T-helper 2 cell treated with Interferon-gamma antibody and Interleukin-4, amounts not matched to agents 5 μg/mL and 100 μg/mL, for 36 hours (primary cell): ENCODE measurements at places on chromosomes 6 and 20.

DNA sequence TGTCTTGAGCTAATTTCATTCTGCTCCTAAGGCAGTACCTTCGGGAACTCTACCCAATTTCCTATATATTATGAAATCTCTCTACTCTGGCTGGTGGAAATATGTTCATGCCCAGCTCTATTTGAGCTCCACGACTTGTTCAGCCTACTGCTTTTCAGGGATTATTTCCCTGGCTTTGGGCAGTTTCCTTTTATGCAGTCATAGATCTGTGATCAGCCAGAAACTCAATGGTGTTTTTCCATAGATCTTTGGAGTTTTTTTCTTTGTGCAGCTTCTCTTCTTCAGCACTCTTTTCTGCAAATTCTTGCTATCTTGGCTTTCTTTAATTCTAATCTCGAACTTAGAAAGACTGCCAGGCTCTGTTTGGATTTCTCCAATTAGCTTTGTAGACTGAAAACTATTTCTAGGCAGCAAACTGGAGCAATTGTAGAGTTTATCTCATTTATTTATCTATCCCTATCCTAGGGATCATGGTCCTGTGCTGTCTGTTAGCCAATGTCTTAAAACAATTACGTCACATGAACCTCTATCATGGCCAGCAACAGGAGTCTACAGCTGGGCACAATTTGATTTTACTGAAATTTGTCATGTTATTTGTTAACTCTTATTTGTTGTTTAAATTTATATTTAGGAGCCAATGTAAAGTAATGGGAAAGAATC, 328.4 kb downstream of the BCKDHB start:
- DNase-seq, result no peak

DNA sequence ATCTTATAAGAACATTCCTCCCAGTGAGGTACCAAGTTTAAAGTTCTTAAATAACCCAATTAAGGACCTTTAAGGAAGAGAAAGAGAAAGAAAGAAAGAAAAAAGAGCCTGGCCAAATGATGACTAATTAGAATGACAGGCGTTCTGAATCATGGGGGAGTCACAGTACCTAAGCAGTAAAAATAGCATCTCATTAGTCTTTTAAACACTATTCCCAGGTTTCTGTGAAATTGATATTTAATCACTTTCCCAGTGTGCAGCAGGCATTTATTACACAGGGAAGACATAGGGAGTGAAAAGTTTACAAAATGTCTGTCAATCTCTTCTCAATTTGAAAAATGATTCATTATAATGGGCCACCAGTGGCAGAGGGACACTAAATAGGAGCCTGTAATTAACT, 251.4 kb upstream of the MANEA start:
- DNase-seq, result no peak

- DNase-seq, result no peak
Measured at GRCh38 chr6:153123801-153124200, 7.3 kb downstream of the RGS17 start.

DNA sequence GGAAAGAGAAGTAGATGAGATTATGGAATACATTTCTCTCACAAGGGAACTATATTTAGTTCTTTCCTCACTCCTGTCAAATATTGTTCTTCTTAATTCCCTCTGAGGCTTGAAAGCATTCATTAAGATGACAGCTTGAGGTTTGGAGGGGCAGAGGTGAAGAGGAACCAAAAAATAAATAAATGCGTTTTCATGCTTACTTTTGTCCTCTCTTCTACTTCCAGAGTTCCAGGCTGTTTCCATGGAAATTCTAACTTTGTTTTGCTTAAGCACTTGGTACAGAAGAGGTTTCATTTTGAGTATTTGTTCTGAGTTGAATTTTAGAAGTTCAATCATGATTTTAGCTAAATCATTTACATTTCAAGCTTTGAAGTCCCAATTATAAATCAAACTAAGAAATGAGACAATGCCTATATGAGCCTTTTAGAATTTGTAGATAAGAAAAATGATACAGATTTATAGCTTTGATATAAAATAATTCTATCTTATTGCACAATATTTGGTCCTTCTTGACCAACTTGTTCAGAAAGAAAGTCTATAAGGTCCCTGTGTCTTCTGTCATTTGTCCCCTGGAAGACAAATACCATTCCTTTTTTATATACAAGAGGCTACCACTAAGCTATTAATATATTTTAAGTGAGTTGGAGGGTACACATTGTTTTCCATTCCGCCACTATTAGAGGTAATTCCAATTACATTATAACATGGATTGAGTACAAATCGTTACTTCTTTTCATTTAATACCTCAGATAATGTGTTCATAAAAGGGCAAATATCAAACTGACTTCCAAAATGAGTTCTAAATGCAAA, 16.3 kb downstream of the RBM24 start:
- no peak for DNase-seq

GRCh38 chr6:151916075-151916474, 108.6 kb downstream of the ESR1 start:
- DNase-seq, result no peak

- no peak for DNase-seq
Measured at GRCh38 chr6:83354747-83355146, 76.1 kb downstream of the ME1 start.

GRCh38 chr6:9799582-9799981, 615.3 kb downstream of the TFAP2A start:
- DNase-seq, result no peak
